ENCODE measurements at places on chromosomes 11 and 22. TPM values are rescaled to one million over a fixed set of nuclear protein-coding genes. Genes with fewer than 3 reads are reported as not detected.

MMP27 gene
- not detected for polyA plus RNA-seq

XKR3 gene
- polyA plus RNA-seq, result not detected

GAS2 gene
- 11.1 TPM for polyA plus RNA-seq

DTX4 gene
- 73.5 TPM for polyA plus RNA-seq

LMF2 gene
- polyA plus RNA-seq, result 26.9 TPM

C22orf31 gene
- polyA plus RNA-seq, result 0.75 TPM

OLFML1 gene
- 51.5 TPM for polyA plus RNA-seq

CDCA5 gene
- 25.1 TPM for polyA plus RNA-seq

PLAAT4 gene
- 7.7 TPM for polyA plus RNA-seq

FOSL1 gene
- 0.13 TPM for polyA plus RNA-seq

SCGB2A2 gene
- polyA plus RNA-seq, result not detected

OR8G1 gene
- polyA plus RNA-seq, result not detected

ARHGAP8 gene
- 23.4 TPM for polyA plus RNA-seq

SPDYC gene
- not detected for polyA plus RNA-seq

AIFM3 gene
- 0.77 TPM for polyA plus RNA-seq

TPBGL gene
- polyA plus RNA-seq, result 0.29 TPM

OR52A1 gene
- 0.01 TPM for polyA plus RNA-seq

MEI1 gene
- polyA plus RNA-seq, result 2.1 TPM

C11orf52 gene
- polyA plus RNA-seq, result 11.5 TPM

TIGD3 gene
- 0.21 TPM for polyA plus RNA-seq
